ENCODE measurements at places on chromosomes 1 and 21. TPM values are rescaled to one million over a fixed set of nuclear protein-coding genes. Genes with fewer than 3 reads are reported as not detected.
A peak's percentile ranks its signal among the peaks of the same experiment; 100 is the strongest.

The KRTAP11-1 gene
- total RNA-seq: not detected

DNA sequence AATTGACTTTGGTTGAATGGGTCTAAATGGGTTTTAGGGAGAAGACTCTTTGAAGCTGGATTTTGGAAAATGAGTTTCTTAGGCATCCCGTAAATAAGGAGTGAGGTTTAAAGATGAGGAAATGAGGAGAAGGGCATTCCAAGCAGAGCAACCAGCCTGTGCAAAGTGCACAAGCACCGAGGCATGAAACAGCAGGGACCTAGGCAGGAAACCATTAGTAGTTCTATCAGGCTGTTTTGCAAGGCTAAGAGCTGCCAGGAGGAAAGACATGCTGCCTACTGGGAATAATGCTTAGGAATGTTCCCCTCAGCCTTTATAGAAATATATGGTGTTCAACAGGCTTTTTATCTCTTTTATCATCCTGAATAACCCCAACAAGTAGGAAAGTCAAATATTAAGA lies 153.1 kb upstream of the FGGY start:
- DNase-seq: no peak

GRCh38 chr1:153058154-153058553 lies 842 bp upstream of the SPRR2A start:
- DNase-seq: no peak

The RIMKLA gene
- 9.7 TPM for total RNA-seq

- no peak for DNase-seq
Observed at GRCh38 chr1:107514841-107515240, 374.0 kb downstream of the NTNG1 start.

DNA sequence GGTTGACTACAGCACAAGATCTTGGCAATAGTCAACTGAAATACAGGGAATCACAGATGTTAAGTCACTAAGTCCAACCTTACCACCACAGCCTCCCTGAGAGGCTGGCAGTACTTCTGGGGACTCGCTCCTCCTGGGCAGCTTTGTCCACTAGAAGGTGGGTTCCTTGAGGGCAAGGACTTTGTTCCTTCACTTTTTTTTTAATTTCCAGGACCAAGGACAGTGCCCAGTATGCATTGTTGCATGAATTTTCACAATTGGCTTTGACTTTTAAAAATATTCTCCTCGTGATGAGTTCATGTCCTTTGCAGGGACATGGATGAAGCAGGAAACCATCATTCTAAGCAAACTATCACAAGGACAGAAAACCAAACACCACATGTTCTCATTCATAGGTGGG lies 96.7 kb upstream of the IGSF21 start:
- DNase-seq: no peak

The RUNX1 gene
- total RNA-seq: 2.2 TPM

- no peak for DNase-seq
Observed at GRCh38 chr1:1332031-1332755, 1.1 kb downstream of the TAS1R3 start.

- DNase-seq: peak; percentile 94
Observed at GRCh38 chr1:77888081-77888780, at the start of gene NEXN. Gene NEXN (plus strand): TSS chr1:77888624. CDS start chr1:77916107, 27,483 bp downstream.

GRCh38 chr1:106524631-106525030 lies 531.8 kb upstream of the PRMT6 start:
- DNase-seq: no peak

GRCh38 chr1:248136811-248137210 lies 8.1 kb upstream of the OR2M5 start:
- DNase-seq: no peak

GRCh38 chr21:42182713-42183371 lies 36.1 kb upstream of the ABCG1 start:
- DNase-seq: no peak

The ILDR2 gene
- total RNA-seq: 1.6 TPM

The PDZK1 gene
- not detected for total RNA-seq

The CALML6 gene
- total RNA-seq: not detected

DNA sequence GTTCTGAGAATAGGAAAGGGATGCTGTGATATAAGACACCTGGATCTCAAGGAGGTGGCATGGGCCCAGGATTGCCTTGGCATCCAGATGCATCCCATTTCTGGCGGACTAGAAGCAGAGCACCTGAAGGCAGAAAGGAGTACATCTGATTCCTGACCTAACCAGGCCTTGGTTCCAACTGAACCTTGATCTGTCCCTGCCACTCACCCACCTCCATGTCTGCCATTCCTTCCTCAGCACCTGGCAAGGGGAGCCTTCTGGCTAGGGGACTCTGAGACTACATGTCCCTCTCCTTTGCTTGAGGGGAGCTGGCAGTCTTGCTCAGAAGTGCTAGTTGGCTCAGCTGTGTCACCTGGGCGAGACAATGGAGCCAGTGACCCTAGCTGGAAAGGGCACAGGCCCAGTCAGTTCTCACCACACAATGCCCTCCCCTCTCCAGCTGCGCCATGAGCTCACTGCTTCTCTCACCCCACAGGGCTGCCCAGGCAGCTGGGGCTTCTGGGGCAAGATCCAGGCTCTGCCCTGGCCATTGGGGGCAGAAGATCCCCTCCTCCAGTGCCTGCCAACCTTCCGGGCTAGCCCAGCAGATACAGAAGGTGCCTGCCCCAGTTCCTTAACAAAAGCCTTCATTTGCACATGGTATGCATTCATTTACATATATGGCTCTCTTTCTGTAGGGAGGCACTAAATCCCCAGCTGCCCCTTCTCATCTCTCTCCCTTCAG lies 2.9 kb downstream of the IGSF8 start:
- no peak for DNase-seq

DNA sequence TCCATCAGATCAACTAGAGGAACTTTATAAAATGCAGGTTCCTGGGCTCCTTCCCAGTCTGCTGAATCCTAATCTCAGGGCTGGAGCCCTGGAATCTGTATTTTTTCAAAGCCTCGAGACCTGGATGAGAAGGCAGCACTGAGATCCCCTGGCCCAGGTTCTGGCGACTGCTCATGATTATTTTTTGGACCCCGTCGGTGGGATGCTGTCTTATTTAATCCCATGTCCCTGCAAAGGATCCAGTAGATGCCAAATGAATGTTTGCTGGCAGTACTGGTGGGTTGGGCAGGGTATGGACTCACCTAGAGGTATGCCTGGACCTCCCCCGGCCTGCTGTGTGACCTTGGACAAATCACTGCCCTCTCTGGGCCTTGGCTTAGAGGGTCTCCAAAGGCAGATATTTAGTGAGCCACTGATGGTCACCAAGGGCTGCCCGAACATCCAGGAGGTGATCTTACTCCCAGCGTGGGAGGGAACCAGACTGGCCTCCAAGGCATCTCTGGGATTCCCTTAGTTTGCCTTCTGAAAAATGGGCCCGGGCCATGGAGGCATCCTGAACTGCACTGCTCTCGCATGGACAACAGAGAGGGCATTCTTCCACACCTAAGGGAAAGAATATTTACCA lies 91.6 kb upstream of the RUNX3 start:
- DNase-seq: no peak

The TAF12 gene
- 31.4 TPM for total RNA-seq

DNA sequence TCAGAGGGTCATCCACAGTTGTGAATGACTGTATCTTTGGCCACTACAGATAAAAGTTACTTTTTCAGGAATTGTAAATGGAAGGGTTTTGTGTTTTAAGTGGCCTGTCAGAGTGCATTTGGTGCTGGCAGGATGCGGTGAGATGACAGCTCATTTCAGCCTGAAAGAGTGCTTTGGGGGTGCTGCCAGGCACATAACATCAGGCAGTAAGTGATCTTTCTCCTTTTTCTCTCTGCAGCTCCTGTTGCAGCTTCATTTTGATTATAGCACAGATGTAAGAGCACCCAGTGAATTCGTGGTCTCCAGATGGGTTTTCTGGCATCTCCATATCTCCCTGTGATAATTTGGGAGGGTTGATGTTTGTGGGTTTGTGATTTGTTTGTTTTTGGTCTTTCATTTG lies 14.8 kb upstream of the FAM163A start:
- no peak for DNase-seq

The CELA3B gene
- not detected for total RNA-seq

The LCE1C gene
- total RNA-seq: not detected

DNA sequence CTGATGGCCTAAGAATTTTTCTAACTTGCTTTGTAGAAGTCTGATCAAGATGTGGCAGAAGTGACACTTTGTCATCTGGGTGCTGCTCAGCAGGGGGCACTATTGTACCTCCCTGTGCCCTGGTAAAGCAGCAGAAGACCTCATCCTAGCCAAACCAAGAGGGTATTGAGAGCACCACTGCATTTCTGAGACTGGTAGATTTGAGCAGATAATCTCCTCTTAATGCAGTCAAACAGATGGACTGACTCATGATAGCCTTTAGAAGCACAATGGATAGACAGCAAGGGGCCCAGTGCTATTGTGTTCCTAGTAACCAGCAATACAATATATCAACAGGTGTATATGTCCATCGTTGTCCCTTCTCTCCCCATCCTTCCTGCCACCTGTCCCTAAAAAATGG lies 5.7 kb downstream of the TPM3 start:
- DNase-seq: peak; percentile 49

DNA sequence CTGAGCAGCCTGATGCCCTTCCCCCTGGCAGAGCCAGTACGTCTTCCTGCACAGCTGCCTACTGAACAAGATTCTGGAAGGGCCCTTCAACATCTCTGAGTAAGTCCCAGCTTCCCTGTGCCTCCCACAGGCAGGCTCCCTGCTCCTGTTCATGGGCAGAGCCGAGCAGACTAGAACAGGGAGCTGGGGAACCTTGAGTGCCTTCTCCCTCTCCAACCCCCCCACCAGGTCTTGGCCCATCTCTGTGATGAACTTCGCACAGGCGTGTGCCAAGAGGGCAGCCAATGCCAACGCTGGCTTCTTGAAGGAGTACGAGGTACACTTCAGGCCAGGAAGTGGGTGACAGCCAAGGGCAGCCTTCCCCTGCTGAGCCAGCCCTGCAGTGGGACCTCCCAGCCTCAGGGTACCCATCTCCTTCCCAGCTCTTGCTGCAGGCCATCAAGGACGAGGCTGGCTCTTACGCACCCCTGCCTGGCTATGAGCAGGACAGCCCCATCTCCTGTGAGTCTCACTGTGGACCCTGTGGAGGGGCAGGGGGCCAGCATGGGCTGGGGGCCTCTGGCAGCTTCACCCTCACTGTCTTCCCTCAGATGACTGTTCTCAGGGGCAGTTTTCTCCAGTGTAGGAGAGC lies 6.4 kb upstream of the LGR6 start:
- no peak for DNase-seq

GRCh38 chr1:96525657-96526557 lies 195.7 kb upstream of the PTBP2 start:
- no peak for DNase-seq

- DNase-seq: no peak
Observed at GRCh38 chr1:84756455-84757082, 66.3 kb upstream of the SSX2IP start.

DNA sequence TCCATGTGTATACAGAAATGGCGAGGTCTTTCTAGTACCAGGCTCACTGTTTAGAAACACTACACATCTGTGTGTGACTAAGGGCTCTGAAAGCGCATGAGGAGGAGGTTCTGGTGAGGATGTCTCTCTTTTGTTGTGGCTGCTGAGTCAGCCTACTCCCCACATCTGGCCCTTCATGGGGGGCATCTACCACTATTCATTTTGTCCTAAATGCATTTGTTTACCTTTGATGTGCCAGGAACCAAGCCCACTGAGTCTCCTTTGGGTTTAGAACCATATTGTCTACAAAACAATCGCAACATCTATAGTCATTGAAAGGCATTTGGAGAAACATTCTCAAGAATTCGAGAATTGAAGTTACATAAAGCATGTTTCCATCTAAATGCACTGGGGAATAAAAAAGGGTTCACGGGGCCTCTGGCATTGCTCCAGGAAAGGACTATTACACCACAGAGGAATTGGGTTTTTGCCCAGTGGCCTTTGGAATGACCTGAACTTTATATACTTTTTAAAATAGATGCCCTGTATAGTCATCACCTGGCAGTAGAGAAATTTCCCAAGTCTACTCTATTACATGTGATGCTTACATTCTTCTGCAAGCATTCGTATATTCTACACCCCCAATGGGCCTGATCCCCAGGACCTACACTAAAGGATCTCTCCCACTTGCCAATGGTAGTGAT lies 35.1 kb upstream of the ADORA3 start:
- no peak for DNase-seq

GRCh38 chr1:1345384-1345783 lies 3.8 kb downstream of the DVL1 start:
- DNase-seq: peak; percentile 30

- no peak for DNase-seq
Observed at GRCh38 chr1:230337266-230337665, 88.9 kb downstream of the PGBD5 start.

DNA sequence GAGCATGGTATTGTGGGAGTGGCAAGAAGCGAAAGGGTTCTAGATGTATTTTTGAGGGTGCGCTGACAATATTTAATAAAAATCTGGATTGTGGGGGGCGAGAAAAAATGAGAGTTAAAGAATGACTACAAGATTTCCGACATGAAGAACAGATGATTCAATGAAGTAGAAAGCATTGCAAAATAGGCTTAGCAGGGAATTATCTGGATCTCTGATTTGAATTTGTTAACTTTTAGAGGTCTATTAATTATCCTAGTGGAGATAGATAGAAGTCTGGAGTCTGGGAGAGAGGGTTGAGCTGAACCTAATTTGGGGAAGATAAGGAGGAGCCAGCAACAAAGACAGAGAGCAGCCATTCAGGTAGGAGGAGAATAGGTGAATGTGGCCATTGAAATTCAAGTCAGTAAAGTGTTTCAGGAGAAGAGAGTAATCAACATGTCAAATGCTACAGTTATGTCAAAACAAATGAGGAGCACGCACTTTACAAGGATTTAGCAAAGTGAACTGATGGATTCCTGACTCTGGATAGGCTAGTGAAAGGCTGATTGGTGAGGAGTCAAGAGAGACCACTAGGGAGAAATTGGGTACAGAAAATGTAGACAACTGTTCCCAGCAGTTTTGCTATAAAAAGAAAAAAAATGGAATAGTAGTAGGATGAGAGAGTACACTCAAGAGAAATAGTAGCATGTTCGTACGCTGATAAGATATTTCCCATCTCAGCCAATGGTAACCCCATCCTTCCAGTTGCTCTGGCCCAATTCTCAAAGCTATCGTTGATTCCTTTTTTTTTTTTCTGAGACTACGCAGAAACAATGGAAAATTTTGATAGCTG lies 393.2 kb upstream of the CXADR start:
- no peak for DNase-seq

GRCh38 chr1:106960412-106960811 lies 96.1 kb upstream of the PRMT6 start:
- DNase-seq: no peak

Data from left ventricle myocardium superior (tissue), 1 donor.